ENCODE measurements at places on chromosomes 12 and 14.

DNA sequence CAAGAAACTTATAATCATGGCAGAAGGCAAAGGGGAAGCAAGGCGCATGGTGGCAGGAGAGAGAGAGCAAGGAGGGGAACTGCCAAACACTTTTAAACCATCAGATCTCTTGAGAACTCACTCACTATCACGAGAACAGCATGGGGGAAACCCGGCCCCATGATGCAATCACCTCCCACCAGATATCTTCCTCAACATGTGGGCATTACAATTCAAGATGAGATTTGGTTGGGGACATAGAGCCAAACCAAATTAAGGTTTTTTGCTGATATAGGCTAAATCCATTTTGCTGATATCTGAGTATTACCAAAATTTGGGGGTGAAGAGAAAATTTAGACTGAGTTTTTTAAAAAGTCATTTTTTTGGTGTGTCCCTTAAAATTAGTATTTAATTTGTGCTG, 54.9 kb upstream of the TMX1 start:
- DNase-seq = no peak

DNA sequence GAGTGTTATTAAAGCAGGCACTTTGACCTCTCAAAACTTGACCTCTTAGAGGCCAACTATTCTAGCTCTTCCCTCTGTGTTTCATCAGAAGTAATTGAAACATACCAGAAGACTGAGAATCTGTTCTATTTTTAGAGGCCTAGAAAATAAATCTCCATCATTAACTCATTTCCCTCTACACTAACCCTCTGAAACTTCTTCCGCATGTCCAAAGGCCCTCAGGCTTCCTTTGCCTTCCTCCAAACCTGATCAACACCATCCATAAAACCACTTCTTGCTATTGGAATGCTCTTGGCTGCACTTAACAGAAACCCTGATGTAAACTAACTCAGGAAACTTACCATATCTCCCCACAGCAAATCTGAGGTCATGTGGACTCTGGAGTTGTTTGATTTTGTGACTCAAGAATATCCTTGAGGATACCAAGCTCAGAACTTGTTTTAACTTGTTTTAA, 196.4 kb downstream of the RPAP3 start:
- no peak for DNase-seq

GRCh38 chr12:67450441-67450840, 181.3 kb downstream of the CAND1 start:
- no peak for DNase-seq

- DNase-seq = no peak
These were observed 273.9 kb downstream of the GLT1D1 start for GRCh38 chr12:129127211-129127610.

GRCh38 chr14:104434214-104435076, 145.1 kb upstream of the C14orf180 start:
- no peak for DNase-seq

GRCh38 chr14:103692871-103693270, 22.4 kb downstream of the XRCC3 start:
- no peak for DNase-seq

GRCh38 chr14:93302688-93303581, 29.9 kb downstream of the BTBD7 start:
- no peak for DNase-seq

DNA sequence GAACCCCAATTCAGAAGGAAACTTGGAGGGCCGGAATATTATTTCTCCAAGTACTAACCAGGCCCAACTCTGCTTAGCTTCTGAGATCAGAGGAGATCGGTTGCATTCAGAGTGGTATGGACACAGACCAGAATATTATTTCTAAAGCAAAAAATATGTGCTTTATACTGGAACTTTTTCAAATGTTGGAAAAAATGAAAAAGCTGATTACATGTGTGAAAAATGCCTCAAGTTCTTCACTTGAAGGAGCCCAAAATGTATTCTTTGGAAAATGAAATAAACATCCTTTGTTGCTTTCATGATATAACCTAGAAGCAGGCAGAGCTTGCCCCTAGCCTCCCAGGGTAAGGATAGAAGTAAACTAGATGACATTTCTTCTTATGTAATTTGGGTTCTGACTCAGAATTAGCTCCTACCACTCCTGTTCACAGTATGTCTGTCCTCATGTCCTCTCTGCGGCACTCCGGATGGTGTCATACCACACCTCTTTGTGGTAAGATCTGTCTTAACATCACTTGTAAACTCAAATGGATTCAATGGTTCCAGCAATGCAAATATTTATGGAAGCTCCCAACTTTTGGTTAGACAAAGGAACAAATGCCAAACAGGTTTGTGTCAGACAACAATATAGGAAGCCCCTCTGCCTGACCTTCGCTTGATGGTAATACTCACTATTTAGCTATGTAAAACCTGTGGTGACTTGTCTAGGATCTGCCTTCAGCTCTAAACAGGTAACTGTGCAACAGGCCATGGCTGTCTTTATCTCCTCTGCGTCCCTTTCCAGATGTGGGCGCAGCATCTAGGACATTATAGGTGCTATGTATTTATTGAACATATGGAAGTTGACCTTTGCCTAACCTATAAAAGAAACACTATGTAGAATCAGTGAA, 178.5 kb downstream of the SSPN start:
- DNase-seq = no peak
